ENCODE measurements at places on chromosomes 11 and 22.

GRCh38 chr11:105802390-105802789, 192.5 kb downstream of the GRIA4 start:
- DNase-seq = no peak

GRCh38 chr11:44576656-44577055, 11.2 kb downstream of the CD82 start:
- DNase-seq = no peak

DNA sequence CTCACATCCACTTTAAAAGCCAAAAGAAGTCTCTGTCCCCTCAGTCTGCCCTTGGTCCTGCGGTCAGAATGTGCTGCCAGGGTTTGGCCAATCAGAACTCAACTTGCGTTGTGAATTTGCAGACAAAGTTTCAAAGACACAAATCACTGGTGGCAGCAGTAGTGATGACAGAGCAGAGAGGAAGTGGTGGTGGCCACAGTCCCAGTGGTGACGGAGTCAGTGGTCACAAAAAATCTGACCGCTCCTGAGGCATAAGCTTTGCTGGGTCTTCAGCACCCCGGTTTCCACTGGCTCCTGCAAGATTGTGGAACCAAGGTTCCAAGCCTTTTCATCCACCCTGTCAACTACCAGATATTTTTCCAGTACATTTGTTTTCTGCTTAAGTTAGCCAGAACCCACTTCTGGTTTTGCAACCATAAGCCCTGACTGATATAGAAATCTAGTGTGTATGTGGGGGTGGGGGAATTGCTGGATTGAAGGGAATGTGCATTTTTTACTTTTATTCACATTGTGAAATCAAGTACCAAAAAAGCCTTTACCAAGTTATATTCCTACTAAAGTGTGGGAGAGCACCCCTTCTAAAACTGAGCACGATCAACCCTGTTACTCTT, 112.3 kb downstream of the TMPRSS5 start:
- DNase-seq = no peak

GRCh38 chr11:22680628-22681027, 14.2 kb downstream of the GAS2 start:
- DNase-seq = no peak

DNA sequence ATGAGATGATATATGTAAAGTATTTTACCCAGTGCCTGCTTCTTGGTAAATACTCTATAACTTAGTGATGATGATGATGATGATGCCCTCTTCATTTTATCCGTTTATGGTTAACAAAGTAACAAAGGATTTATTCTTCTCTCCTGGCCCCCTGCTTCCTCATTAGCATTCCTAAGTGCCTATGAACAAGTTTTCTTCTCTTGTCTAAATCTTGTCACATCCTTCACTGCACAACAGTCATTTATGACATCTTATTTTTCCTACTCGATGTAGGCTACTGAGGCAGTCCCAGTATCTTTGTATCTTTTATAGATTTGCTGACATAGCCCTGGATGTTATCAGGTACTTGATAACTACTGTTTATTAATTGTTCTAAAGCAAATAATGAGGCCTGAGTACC, 754.4 kb upstream of the ARHGAP42 start:
- DNase-seq = no peak

- DNase-seq = no peak
These were observed 17.7 kb upstream of the ANKRD42 start for GRCh38 chr11:83175815-83176214.

- DNase-seq = no peak
These were observed 77.4 kb downstream of the FAM168A start for GRCh38 chr11:73520353-73521061.

- DNase-seq = no peak
These were observed 117.4 kb upstream of the BID start for GRCh38 chr22:17891481-17892167.

- DNase-seq = no peak
These were observed 93.2 kb downstream of the ATM start for GRCh38 chr11:108316061-108316460.

DNA sequence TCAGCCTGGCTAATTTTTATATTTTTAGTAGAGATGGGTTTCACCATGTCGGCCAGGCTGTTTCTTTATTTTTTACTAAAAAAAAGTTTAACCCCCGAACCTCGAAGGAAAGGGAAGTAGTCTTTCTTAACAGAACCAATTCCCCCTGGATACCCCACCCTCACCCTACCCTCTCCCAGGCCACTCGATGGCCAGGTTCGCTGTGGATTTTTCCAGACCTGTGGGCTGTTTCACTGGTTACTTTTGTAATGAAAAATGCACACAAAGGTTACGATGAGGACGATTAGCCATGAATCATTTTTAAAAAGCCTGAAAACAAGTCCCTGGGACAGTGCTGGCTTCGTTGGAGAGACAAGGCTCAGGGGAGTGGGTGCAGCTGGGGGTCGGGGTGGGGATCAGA, 2.5 kb downstream of the TSPO start:
- no peak for DNase-seq

DNA sequence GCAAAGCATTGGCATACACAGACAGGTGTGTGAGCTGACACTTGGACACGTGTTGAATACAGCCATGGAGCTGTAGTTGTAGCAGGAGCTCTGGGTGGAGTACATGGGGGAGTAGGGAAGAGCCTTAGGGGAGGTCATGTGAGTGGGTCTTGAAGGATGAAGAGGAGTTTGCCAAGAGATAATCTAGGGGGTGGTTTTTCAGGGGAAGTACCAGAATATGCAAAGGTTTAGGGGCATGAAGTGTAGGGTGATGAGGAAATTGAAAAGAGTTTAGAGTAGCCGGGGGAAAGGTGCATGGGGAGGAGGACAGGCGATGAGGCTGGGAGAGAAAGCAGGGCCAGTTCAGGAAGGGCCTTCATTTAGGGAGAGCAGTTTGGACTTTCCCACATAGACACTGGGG, 74.5 kb downstream of the GRIK4 start:
- DNase-seq = no peak

DNA sequence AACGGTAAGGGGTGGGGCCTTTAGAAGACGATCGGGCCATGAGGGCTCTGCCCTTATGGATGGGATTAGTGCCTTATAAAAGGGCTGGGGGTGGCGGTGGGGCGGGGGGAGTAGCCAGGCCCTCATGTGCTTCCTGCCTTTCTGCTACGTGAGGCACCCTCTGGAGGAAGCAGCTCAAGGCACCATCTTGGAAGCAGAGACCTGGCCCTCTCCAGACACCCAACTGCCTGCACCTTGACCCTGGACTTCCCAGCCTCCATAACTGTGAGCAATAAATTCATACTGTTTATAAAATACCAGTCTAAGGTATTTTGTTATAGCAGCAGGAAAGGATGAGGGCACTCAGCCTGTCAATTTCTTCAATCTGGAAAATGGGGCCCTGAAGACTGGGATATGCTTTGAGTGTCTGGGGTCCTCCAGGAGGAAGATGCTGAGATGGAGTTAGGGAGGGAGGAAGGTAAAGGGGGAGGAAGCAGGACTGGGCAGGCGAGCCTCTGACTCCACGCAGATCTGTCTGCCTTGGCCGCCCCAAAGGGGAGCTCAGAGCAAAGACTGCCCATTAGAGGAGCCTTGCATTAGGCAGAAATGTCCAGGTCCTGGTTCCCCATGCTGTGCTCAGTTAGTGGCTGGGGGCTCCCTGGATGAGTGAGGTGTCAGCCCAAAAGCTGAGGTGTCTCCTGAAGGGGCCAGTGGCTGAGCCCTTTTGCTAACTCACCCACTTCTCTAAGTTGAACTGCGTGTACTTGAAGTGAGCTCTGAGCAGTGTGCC, 5.3 kb downstream of the CABP2 start:
- DNase-seq = no peak

GRCh38 chr11:68798221-68798813, 43.4 kb downstream of the CPT1A start:
- DNase-seq = peak; percentile 8

- DNase-seq = no peak
These were observed 540 bp downstream of the MEN1 start for GRCh38 chr11:64809781-64810241.

DNA sequence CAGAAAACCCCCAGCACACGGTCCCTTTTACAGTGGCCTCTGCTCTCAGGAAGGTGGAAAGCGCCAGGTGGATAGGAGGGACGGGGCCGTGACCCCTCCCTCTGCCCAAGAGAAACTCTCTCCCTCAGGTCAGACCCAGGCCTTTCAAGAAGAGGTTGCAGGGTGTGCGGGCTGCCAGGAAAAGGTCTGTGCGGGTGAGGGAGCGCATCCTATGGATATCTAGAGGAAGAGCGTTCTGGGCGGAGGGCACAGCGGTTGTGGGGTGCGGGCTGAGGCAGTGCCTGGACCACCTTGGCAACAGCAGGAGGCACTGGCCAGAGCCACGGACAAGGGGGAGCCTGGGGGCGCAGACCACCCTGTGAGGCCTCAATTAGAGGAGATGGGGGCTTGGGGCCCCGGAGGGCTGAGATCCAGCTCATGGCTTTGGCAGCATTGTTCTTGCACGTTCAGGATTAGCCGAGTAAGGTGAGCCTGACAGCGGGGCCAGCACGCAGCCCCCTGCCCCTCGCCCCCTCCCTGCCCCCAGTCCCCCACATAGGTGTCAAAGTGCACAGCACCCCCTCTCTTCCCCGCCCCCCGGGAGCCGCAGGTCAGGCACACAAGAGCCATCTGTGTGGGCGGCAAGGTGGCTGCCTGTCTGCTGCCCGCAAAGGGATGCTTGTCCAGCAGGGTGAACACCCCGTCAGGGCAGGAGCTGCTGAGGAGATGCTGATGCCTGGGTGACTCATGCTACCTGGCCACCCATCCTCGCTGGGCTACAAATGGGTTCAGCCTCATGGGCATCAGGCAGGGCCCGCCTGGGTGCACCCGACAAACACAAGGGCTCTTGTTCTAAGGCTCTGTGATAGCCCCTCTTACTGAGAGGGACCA, 92.8 kb upstream of the KCNQ1OT1 start:
- DNase-seq = no peak

GRCh38 chr22:21816472-21816786, 51.0 kb downstream of the MAPK1 start:
- DNase-seq = no peak

DNA sequence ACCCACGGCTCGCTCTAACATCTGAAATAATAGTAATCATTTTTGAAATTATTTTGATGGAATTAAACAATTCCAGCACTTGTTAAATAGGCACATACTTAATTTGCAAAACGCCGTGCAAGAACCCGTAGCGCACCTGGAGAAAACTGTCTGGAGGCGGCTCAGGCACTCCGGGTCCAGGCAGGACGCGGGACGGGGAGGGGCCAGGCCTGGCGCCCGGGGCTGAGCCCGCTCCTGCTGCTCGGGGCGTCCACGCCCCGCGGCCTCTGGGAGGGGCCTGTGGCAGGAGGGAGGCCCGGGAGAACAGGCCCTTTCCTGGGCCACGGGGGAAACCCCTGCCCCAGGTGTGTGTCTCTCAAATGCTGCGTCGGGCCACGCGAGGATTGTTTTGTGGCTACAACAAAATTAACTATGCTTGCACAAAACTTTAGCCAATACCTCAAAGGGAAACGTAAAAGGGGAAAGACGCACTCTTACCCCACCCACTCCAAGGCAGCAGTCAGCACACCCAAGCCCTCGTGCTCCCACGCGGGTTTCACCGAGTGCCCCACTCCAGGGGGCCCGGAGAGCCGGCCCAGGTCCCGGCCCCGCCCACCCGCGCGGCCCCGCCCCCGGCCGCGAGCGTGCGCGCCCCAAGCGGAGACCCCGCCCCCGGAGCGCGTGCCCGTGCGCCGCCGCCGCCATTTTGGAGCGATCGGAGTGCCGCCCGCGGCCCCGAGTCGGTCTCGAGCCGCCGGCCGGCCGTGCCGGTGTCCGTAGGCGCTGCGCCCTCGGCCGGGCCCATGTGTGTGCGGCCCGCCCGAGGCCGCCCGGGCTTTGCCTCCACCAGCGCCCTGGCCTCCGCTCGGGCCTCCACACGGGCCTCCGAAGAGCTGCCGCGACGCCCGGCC, at the start of gene PPP6R2:
Gene PPP6R2 (plus strand): TSS at position 677 of the 890 bp plus-strand sequence. CDS start 50,582 bp downstream, outside the sequence.
- peak; percentile 76 for DNase-seq

DNA sequence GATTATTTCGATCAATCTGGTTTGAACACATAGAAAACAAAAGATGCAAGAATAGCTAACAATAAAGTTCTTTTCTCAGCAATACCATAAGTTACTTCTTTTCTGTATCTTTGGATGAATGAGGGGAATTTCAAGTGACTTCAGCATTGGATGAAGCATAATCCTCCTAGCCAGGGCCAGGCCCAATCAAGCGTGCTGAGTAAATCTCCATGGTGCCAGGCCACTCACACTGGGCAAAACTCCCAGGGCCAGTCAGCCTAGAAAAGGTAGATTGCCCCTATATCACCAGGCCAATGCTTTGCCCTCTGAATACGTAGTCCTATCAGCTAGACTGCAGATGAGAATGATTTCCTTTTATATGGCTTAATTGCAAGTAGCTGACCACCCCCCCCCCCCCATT, 6.0 kb downstream of the CNTF start:
- DNase-seq = no peak

DNA sequence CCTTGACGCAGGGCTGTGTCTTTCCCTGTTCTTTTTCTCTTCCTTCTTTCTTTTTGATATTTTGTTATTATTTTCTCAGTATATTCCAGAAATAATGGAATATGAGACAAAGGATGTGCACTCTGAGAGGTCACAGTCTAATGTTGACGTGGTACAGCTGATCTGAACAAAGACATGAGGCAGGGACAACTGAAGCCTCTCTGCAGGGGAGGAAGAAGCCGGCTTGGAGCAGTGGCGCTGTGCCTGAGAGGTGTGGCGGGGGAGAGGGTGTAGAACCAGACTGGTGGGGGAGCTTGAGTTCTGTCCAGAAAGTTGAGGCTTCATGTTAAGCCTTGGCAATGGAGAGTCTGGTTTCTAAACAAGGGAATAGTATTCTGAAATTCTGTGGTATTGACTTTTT, 34.7 kb downstream of the ADAMTS15 start:
- no peak for DNase-seq

GRCh38 chr11:111408789-111409727, 30.0 kb upstream of the POU2AF1 start:
- DNase-seq = no peak

DNA sequence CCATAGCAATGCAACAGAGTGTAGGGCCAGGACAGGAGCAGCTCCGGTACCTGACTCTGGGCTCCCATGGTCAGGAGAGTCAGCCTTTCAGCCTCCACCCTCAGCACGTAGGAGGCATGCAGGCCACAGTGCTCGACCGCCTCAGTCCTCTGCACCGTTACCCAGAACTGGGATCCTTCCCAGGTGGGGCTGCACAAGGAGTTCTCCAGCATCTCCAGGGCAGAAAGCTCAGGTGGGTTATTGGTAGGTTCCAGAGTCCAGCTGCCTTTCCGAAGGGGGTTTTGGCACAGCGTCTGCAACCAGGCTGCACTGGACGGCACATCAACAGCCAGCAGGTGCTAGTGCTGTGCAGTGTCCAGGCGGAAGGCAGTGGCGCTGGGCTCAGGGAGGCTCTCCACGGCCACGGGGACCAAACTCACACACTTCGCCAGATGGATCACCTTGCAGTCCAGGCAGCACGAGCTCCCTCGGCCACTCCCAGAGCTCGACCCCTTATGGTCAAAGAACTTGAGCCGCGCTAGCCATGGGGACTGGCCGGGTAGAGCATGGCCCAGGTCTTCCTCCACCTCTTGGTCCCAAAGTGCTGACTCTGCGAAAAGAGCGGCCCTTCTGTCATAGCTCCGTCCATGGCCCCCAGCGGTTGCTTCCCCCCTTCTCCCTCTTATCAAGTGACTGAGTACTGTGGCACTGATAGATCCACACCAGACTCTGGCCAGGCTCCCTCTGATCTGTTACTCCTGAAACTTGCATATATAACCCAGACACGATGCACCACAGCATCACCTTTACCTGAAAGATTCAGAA, 6.9 kb upstream of the PHOX2A start:
- DNase-seq = no peak

- no peak for DNase-seq
These were observed 656 bp downstream of the SRRD start for GRCh38 chr22:26484360-26484706.
